Right hindlimb (tissue), 1 donor: ENCODE measurements at places on chromosomes 5 and 9.

DNA sequence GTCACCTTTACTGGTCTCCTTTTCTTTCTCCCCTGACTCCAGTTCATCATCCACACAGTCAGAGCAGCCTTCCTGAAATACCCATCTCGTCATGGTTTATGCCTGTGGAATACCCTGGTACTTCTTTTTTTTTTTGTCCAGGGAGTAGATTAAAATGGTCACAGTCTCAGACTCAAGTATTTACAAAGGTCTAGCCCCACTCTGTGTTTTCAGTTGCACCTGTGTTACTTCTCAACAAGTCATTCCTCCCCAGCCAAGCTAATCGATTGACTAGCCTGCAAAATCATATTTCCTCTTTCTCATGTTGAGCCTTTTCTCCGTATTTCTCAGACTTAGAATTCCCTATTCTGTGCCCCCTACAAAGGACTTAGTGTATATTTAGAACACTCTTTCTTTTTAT lies 155.2 kb upstream of the KCNN2 start:
- DNase-seq: no peak

DNA sequence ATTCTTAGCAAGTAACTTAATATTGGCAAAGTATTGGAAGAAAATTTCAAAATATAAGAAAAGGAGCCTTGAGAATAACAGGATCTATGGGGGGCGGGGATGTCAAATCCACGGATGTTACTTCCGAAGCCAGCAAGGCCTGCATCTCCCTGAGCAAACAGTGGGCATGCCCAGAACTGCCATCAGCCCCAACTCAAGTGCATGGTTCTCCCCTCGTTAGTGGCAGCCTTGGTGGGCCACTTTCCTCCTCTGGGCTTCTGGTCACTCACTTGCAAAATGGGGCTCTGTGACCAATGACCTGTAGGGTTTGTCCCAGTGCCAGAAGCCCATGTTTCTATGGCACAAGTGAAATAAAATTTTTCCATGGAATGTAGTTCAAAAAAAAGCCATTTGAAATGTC lies 27.2 kb upstream of the MED10 start:
- no peak for DNase-seq

GRCh38 chr5:10655972-10656830 lies 92.3 kb downstream of the ANKRD33B start:
- DNase-seq: no peak

DNA sequence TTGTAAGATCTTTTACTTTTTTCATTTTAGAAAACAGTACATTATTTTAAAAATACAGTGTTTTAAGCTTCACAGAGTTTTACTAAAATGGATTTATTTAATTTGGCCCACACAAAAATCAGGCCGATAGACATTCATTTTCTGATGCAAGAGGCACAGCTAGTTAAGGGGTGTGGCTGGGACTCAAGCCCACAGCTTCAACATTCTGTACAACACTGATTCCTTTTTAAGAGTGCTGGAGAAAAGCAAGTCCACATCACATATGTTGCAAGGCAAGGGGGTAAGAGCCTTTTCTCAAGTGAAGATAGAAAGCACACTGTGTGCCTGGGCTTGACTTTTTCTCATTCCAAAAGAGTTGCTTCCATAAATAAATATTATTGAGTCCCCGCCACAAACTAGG lies 195.9 kb downstream of the RFK start:
- no peak for DNase-seq

DNA sequence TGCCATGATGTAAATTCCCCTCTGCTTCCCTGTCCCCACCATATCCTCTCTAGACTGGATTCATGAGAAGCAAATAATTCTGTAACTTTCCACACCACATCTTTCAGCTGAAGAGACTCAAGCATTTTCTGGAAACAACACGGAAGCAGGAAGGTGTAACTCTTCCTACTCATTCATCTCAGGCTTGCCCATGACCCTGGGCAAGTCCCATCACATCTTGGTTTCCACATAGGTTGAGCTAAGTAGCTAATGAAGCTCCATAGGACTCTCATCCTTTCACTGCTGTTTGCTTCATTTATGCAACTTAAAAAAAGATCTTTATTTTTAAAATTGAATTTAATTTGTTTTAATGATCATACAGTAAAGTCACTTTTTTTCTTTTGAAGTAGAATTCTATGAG lies 32.7 kb upstream of the STARD4 start:
- no peak for DNase-seq

DNA sequence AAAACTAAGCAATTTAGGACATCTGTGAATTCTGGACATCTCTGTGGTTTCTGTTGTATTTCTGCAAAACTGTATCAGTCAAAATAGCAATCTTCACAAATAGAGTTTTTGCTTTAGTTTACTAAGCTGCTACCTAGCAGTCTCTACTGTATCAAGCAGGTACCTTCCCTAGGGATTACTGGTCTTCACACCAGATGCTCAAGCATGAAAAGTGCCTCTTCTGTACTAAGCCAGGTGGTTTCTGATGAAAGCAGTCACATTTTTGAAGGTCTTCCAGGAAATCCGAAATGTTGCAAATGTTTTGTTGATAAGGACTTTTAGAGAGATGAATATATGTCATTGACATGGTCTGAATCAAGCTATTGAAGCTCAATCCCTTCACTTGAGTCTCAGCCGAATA lies 540.0 kb downstream of the KCTD16 start:
- DNase-seq: no peak

DNA sequence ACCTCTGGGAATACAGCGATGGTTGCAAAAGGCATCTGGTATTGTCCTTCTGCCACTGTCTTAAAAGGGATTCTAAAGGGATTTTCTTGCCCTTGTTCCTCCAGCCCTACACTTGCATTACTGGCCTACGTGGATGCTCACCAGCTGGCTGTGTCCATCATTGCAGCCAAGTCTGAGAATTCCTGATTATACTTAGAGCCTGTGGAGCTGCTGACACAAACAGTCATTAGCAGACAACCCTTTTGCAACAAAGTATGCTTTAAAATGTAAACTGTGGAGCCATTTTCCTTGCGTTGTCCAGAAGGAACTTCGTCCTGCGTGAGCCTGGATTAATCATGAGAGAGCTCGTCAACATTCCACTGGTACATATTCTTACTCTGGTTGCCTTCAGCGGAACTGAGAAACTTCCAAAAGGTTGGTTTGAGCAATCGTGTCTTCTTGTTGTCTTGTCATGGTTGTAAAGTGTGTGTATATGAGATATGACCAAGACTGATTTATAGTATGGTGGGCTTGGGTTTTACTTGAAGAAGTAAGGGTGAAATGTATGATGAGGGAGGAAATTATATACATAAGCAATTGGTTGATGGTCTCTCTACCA lies at the start of gene MUSK:
MUSK (plus strand) TSS at position 222 of the 598 bp plus-strand sequence; CDS start at position 336, 114 bp downstream.
- peak; percentile 67 for DNase-seq

GRCh38 chr5:23305055-23305454 lies 202.4 kb upstream of the PRDM9 start:
- DNase-seq: no peak

GRCh38 chr9:128190013-128190412 lies 1.4 kb downstream of the CIZ1 start:
- DNase-seq: no peak

GRCh38 chr9:129351058-129351641 lies 173.1 kb upstream of the IER5L start:
- peak; percentile 51 for DNase-seq

GRCh38 chr5:77920359-77921058 lies 144.4 kb upstream of the TBCA start:
- no peak for DNase-seq

DNA sequence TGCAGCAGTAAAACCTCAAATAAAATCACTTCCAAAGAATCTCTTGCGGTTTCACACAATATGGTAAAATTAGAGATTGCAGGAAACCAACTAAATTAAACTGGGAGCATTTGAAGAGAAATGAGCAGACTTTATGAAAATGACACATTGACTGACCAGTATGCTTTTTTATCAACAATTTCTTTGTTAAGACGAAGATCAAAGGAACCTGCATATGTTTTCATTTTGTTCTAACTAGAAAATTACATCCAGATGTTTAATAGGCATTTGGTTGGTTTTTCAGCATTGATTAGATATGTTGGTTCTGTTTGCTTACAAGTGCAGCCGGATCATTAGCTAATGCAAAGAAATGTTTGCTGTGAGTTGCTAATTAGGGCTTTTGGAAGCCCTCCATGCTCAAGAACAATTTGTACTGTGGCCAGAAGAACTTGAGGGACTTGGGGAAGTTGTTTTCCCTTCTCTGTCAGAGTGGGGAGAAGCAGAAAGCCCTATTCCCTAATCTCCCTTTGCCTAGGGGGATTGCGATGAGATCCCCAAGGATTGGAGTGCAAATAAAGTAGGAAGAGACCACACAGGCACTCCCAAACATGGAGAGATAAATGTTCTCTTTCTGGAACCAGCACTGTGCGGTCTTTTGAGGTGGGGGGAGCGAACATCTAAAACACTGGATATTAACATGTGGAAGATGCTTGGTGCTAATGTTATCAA lies 4.5 kb upstream of the TLE1 start:
- DNase-seq: no peak

DNA sequence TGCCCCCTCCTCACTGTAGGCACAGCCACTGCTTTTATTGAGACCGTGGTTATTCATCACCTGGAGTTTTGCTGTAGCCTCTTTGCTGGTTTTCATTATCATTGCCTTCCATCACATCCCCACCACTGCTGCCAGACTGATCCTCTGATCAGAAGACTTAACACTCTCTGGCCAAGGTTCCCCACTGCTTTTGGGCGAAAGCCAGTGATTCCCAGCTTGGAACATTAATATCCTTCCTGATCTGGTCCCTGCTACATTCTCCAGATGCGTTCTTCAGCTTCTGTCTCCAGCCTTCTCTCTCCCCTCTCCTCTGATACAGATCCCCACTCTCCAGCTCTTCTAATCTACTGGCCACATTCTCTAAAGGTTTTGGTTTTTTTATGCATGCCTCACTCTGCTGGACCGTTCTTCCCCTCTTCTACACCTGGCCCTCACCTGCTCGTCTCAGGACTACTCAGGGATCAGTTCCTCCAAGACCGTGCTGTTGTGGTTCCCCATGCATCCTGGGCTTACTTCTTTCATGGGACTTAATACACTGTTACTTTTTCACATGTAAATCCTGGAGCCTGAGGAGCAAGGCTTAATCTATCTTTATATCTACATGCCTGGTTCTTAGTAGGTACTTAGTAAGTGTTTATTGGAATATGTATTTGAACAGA lies 115.0 kb downstream of the PRKACG start:
- DNase-seq: no peak

- no peak for DNase-seq
Observed at GRCh38 chr5:9198394-9198793, 347.5 kb downstream of the SEMA5A start.

- DNase-seq: peak; percentile 61
Observed at GRCh38 chr9:95025213-95026147, 292.0 kb downstream of the FANCC start.

- no peak for DNase-seq
Observed at GRCh38 chr9:109016132-109016531, 2.8 kb upstream of the CTNNAL1 start.

DNA sequence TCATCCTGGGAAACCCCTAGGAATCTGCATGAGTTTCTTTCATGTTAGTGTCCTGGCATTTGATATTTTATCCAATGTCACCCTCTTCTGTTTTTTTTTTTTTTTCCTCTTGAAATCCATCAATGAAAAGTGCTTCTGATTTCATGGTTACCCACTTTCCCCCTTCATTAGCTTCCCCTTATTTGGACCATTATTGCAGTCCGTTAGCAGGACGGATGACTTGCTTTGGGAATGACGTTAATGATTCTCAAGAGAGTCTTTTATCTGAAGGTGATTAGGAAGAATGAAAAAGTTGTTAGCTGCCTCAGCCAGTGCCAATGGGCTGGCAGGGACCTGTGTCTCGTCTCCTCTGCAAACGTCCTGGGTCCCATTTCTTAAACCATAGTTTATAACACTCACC lies 134.7 kb downstream of the SEMA6A start:
- no peak for DNase-seq

GRCh38 chr5:148653291-148653835 lies 964 bp downstream of the HTR4 start:
- no peak for DNase-seq

GRCh38 chr5:115639377-115639776 lies 13.5 kb upstream of the TMED7 start:
- DNase-seq: no peak

DNA sequence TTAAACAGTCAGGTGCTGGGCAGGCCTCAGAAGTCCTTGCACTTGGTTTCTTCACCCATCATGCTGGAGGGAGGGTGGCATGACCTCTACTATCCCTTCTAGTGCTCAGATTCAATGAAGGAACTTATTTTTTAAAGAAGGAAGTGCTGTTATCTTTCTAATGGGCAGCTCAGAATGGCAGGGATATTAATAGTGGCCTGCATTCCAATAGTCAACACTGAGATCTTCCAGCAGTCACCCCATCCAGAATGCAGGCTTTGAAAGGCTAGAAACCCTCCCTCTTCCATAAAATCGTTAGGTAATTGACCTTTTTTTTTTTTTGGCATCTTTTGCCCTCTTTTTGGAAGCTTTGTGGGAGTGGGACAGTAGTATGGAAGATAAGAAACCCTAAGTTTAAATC lies 325.0 kb downstream of the ARRDC3 start:
- no peak for DNase-seq

DNA sequence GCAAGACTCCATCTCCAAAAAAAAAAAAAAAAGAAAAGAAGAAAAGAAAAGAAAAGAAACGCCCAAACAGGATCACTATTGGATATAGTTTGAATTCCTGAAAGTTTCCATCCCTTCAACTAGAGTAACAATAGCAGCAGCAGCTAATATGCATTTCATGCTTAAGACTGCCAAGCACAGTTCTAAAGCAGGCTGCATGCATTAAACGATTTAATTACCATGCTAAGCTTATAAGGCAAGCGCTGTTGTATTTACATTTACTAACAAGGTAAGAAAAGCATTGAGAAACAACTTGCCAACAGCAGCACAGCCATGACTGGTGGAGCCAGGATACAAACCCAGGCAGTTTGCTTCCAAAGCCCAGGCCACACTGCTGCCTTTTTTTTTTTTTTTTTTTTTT lies 13.0 kb downstream of the TBC1D2 start:
- no peak for DNase-seq

DNA sequence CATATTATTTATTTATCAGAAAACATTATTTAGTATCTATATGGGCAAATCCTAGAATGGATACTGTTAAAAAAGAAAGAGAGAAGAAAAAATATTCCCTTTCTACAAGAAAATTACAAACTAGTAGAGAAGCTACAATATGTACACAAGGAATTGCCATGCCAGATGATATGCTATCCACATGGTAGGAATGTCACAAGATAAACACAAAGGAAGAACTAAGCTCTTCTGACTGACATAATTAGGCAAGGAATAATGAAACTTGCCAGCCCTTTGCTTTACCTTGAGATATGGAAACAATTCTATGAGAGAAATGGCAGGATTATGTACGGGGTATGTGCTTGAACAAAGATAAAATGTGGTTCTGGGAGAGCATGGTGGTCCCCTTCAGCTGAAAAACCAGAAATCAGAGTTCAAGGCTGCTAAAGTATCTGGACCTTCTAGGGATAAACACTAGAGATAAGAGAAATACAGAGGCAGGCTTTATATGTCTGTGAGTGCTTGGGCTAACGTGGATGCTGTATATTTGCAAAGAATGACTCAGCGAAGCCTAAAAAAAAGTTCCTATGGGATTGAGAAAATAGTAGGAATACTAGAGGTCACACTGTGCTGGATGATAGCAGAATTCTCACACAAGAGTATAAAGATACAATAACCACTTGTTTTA lies 451.6 kb downstream of the TLE1 start:
- DNase-seq: no peak

GRCh38 chr5:134275822-134276221 lies 49.9 kb upstream of the PPP2CA start:
- no peak for DNase-seq

GRCh38 chr9:123300554-123300953 lies 32.2 kb upstream of the STRBP start:
- no peak for DNase-seq

GRCh38 chr9:27589462-27589861 lies 16.2 kb upstream of the C9orf72 start:
- DNase-seq: no peak

GRCh38 chr9:127825319-127826051 lies 22.8 kb downstream of the FPGS start:
- no peak for DNase-seq
